ENCODE measurements at places on chromosomes 3 and 15.

- peak; percentile 35 for DNase-seq
These were observed 3.2 kb upstream of the ATP13A3 start for GRCh38 chr3:194489736-194490612.

DNA sequence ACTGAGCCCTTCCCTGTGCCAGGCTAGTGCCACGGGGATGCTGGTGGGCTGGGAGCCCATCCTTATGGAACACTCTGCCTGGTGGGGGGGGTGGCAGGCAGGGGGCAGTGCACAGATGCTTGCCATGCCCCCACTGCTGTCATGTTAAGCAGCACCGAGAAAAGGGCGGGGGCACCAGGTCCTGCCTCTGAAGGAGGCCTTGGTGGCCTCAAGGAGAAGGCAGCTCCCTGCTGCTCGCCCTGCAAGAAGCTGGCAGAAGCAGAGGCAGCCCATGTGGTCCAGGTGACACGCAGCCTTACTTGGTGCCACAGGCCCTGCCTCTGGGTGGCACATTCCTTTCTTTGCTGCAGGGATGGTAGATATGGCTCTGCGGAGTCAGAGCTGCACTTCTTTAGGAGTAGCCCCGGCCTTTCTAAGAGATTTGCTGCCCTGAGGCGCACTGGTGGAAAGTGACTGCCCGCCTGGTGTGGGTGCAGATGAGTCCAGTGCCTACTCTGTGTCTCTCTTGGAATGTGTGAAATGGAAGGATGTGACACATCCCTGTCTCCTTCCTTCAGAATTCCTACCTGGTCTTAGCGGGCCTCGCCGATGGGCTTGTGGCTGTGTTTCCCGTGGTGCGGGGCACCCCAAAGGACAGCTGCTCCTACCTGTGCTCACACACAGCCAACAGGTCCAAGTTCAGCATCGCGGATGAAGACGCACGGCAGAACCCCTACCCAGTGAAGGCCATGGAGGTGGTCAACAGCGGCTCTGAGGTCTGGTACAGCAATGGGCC, 145.8 kb downstream of the LRRK1 start:
- no peak for DNase-seq

DNA sequence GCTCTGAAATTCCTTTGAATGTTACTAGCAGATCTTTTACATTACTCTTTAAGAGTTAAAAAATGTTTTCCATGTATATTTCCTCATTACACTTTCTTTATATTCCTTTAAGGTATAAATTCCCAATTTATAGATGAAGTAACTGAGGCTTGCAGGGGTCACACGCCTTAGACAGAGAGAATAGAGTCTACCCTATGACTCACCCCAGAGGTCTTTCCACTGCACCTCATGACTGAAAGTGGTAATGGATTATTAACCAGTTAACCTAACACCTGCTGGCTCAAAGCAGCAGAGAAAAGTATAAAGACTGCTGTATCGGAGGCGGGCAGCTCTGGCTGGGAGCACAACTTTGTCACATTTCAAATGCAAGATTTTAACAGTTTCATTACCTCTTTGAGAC, 37.7 kb downstream of the LDHAL6B start:
- DNase-seq, result no peak

DNA sequence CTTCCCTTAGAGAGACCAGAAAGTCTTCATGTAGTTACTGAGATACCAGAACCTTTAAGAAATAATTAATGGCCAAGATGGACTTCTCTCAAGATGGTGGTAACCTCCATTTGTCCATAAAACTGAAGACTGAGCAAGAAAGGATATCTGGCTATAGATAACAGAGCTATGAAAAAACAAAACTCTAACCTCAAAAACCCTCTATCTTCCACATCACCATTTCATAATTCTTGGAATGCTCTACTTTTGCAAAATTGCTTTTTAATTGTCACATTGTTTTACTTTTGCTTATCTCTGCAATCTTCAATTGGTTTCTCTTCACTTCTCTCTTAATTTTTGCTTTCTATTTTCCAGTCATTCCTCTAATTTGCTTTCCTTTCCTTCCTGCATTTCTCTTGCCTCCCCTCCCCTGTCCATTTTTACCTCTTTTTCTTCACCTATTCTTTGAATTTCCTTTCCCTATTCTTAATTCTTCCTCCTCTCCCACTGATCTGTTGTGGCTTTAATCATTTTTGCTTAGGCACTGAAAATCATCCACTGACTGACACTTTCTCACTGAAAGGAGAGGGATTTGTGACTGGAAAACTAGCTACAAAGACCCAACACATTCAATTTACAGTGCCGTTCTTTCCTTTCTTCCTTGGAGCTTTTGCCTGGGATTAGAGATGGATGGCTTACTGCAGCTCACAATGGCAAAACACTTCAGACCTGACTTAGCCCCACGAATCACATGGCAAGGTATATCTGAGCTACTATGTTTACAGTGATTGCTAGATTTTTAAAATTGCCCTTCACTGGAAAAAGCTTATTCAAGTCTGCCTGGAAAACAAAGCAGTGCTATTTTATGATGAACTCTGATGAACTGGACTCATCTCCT, 242.8 kb downstream of the CHST2 start:
- DNase-seq, result no peak

DNA sequence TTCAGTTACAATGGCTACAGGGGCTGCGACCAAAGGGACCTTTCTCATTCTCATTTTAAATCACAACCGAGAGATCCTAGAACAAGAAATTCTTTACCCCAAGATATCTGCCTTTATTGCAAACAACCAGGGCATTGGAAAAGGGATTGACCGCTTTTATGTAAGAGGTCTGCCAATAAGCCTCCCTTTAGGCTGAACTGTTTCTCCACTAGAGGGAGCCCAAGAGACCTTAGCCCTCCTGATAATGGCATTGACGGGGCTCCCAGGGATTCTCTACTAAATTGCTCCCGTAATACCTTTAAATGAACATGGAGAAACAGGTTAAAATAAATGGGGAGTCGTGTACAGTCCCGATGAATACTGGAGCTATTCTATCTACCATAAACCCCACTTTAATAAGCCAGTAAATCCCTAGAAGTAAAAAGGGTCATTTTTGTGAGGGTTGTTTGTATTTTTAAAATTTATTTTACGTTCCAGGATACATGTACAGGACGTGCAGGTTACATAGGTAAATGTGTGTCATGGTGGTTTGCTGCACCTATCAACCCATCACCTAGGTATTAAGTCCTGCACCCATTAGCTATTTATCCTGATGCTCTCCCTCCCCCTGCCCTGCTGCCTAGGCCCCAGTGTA, 7.5 kb upstream of the IGSF10 start:
- peak; percentile 31 for DNase-seq

DNA sequence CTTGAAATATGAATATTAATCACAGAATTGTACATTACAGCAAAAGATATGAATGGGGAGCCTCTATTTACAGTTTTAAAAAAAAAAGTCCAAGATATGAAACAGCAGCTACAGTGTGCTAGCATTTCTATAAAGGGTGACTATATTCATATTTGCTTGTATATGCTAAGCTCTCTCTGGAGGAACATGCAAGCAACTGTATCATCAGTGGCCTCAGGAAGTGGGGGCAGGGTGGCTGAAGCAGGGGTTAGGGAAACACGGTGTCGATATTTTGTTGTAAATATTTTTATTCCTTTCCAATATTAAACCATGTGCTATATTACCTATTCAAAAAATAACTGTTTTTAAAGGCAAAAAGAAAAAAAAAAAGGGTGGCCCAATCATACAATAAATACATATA, 2.3 kb downstream of the UACA start:
- no peak for DNase-seq

GRCh38 chr3:187016639-187017345, 86.5 kb downstream of the ST6GAL1 start:
- peak; percentile 75 for DNase-seq

GRCh38 chr3:84959470-84960271, 882 bp downstream of the CADM2 start:
- DNase-seq, result no peak

- peak; percentile 96 for DNase-seq
These were observed 12.5 kb downstream of the RAB27A start for GRCh38 chr15:55277116-55277564.

- DNase-seq, result no peak
These were observed 50.2 kb upstream of the C15orf39 start for GRCh38 chr15:75151214-75152128.

- no peak for DNase-seq
These were observed 38.0 kb downstream of the SRPRB start for GRCh38 chr3:133843634-133844033.

GRCh38 chr15:31494786-31495185, 168.2 kb downstream of the KLF13 start:
- DNase-seq, result no peak

- DNase-seq, result no peak
These were observed 300.3 kb downstream of the GABRG3 start for GRCh38 chr15:27271258-27271657.

Data from MV-4-11 (cell line).